ENCODE measurements at places on chromosomes 1 and 21. TPM values are rescaled to one million over a fixed set of nuclear protein-coding genes. Genes with fewer than 3 reads are reported as not detected.

DNA sequence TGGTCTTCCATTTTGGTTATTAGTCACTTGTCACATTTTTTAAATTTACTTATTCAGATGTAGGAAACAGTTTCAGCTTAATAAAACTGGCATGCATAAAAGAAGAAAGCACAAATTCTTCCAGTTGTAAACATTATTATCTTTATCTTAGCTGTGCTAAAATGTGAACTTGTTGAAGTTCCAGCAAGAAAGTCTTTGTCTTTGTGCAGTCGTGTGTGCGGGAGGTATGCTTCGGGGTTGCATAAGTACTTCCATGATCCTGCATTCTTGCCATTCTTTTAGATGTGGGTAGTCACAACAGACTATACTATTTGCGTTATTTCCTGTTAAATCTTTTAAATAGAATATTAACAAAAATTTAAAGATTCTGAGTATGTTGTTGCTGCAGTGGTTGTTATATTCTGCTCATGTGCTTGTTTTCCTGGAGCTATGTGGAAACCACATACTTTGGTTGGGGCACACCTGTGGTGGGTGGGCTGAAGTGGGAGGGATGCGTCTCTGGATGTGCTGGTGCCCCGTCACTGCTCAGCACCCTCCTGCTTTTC is 49.9 kb downstream of the CBS start:
- no peak for DNase-seq

Gene EPHA2
- total RNA-seq: 57.3 TPM

- DNase-seq: no peak
These were observed 48.5 kb upstream of the IKBKE start for GRCh38 chr1:206421616-206422340.

DNA sequence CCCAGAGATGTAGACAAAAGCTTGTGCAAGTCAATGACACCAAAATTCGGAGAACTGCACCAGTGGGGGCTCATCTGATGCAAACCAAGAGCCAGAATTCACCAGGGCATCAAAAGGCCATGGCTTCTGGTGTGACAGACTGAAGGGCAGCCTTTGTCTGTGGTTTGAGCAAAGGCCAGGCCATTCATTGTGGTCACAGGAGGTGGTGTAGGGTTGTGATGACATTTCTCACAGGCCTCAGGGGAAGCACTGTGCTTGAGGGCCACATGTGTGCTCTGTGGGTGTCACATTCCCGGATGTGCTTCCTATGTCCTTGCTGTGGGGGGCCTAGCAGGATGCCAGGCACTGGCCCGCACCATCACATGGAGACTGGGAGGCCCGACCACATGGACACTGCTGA is 22.5 kb upstream of the KCNE1 start:
- peak; percentile 23 for DNase-seq

DNA sequence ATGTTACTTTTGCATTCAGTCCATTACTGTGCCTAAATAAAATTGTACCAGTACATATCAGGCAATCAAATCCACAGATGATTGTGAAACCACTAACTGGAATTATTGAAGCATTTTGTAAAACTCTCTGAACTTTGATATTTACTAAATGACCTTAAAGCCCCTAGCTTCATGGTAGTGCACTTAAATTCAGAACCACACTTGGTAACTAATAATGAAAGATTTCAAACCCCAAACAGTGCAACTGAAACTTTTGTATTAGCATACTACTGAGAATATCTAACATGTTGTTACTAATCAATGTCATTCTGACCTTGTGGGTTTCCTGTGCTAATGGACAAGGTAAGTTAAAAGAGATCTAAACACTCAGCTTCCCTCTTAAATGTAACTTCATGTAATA is at the start of gene CFHR3:
CFHR3 (plus strand) TSS at position 238 of the 400 bp plus-strand sequence; CDS start at position 285, 47 bp downstream.
- no peak for DNase-seq

GRCh38 chr1:66678146-66678545 is 74.1 kb upstream of the DYNLT5 start:
- DNase-seq: no peak

- no peak for DNase-seq
These were observed 15.2 kb upstream of the IGSF3 start for GRCh38 chr1:116682641-116683221.

DNA sequence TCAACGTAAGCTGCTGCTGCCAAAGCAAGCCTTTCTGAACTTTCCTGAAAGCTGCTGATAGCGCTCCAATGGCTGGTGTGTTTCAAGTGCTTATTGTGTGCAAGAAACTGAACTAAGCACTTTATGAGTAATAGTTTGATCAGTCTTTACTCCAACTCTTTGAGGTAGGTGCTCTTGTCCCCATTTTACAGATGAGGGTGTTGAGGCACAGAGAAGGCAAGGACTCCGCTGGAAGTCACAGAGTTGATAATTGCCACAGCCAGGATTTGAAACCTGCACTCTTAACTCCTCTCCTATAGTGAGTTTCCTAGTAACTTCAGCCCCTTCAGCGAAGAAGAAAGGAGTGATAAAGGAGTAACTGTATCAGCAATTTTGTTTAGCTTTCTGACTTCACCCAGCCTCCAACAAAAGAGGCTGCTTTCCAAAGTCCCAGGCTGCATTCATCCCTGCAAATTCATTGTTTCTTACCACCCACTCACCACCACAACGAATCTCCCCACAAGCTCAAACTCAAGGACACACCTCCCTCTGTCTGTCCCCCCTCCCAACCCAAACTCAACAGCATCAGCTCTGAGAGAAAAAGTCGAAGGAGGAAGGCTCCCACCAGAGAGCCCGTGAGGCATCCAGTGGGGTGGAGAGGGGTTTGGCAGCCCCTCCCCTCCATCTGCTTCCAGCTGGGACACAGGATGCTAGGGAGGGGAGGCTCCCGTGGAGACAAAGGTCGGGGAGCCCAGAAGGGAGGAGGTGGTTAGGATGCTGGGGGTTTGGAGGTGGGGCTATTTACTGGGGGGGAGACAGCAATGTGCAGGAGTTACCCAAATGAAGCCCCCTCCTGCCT is 139.6 kb downstream of the NAV1 start:
- no peak for DNase-seq

Gene PLA2G2F
- total RNA-seq: not detected

DNA sequence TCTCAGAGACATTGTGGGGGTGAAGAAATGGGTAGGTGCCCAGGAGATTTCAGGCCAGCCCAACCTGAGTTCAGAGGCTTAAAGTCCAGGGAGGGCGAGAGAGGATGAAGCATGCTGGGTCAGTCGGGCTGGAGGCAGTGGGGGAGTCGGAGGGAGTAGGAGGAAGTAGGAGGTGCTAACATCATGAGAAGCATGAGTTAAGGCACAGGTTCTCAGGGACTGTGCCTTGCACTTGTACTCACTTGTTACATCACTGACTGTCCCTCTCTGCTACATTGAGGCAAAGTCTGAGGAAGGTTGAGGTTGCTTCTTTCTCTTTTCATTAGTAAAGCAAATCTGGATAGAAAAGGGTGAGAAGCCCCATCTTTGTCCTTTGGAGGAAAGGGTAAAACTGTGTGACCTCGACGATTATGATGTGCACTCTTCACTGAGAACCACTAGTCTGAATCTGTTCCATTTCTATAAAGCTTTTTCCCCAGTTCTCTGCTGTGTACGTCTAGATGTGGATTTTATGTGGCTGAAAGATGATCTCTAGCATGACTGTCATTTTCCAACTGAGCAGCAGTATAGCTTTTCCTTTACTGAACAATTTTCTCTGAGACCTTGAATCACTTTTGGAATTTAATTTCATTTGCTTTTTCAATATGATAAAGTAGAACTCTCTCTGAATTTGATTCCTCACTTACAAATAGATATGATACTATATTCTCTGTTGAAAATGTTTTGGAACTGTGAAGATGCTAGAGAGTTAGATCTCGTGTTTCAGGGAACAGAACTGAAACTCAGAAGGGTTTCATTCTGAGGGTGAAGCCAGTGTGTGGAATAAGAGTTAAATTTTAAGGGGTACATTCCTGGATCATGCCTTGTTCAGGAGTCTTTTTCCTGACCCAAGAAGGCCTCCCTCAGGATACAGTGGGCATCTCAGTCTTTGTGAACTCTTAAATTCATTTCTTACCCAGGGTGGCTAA is 94.6 kb downstream of the FGGY start:
- no peak for DNase-seq

- DNase-seq: no peak
These were observed 60.4 kb downstream of the PRDM2 start for GRCh38 chr1:13760340-13760739.

Gene ARHGEF10L
- 10.5 TPM for total RNA-seq
